ENCODE measurements at places on chromosomes 3 and 15.

DNA sequence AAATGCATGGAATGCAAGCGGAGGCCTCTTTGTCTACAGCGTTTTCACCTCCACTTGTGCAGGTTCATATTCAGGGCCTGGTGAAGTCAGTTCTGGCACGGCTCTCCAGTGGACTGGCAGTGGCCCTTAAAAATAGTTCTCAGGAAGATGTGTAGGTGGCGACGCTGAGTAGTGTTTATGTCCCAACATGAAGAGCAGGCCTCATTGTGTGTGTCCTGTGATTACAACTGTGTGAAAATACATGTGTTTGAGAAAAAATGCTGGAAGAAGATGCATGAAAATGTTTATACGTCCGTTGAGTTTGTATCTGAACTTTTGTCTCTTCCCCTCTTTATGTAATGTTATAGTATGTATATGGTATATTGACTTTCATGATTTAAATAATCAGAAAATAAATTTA is 7.2 kb downstream of the LIPC start:
- DNase-seq, result no peak

DNA sequence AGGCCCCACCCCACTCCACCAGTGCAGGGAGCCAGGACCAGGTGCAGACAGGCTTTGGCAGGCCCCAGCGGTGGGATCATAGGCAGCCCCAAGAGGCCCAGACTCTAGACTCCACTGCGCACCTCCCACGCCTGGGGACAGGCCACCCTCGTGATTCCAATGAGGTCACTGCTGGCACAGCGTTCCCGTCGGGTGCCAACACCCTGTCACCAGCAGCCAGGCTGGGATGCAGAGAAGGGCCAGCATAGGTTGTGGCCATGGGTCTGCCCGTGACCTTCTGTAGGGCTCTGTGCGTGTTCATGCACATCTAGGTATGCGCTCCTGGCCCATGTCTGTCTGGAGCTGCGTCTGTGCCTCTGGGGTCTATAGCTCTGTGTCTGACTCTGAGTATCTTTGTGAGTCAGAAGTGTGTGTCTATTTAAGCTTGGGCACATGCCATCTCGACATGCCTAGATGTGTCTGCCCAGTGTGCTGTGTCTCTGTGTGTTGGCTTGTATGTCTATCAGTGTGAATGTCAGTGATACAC is 13.0 kb downstream of the VIPR1 start:
- DNase-seq, result no peak

DNA sequence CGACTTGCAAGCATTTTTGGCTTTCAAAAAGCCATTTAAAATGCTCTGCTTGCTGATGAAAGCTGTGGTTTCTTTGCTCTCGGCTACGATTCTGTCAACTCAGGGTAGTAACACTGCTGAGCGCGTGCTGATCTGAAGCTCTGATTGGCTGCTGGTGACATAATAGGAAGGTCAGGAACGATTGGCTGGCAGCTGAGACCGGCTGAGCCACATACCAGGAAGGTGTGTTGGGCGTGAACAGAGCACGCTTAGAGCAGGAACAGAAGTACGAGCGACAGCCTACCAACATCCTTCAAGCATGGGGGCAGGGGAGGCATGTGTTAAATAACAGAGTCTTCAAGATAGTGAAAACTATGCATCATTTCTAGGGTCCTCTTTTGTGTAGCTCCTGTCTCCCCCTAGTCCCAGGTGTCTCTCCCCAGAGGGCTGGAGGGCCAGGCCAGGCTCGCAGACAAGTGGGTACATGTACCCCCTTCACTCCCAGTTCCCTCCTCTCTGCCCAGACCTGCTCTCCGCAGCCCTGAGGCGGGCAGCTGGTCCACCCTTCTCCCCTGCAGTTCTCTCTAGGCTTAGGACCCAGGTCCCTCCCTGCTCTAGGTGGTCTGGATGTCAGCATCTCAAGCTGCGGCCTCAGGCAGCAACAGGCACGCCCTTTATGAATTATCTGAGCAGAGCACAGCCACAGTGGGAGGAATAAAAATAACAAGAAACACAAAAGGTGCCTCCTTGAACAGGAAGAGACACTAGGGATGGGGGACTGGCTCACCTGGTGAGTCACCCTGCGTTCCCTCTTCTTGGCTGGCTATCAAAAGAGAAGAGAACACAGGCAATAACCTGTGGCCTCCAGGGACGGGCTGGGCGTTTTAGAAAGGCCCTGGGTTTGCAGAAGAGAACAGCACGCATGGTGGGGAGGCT is 76.0 kb downstream of the TAMM41 start:
- DNase-seq, result peak; percentile 50

GRCh38 chr3:106119614-106120082 is 250.8 kb upstream of the CBLB start:
- DNase-seq, result no peak

- no peak for DNase-seq
Measured at GRCh38 chr3:171640520-171641412, 169.5 kb downstream of the PLD1 start.

GRCh38 chr3:63193647-63194046 is 84.5 kb upstream of the SYNPR start:
- no peak for DNase-seq

DNA sequence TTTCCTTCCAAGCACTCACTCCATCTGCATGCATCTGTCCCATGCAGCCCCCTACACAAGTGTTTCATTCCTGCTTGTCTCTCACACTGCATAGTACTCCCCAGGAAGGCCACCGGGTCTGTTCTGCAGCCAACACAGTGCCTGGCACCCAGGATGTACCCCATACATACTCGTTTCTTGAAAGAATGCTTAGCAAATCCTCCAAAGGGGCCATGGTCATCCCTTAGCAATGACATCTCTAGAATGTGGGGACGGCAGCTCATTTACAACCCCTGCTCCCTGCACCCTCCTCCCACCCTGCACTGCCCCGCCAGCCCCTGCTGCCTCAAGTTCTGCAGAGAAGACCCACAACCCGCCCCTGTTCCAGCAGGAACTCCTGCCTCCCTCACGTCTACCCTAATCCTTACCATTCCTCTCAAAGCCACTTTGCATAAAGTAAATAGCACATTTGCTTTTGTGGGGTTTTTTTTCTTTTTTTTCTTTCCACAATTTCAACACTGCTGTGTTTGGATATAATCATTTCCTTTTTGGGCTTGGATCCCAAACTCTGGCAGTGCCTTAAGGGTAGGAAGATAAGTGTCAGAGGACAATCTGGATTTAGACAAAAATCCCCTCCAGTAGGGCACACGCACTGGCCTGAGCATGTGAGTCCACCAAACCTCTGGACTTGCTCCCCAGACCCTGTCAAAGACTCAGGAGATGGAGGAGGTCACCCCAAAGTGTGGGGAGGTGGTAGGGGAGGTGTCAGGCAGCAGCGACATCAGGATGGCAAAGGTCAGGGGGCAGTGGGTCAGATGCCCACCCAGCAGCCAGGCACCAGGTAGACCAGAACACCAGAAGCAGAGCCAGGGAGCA is 68.4 kb downstream of the MEGF11 start:
- no peak for DNase-seq

DNA sequence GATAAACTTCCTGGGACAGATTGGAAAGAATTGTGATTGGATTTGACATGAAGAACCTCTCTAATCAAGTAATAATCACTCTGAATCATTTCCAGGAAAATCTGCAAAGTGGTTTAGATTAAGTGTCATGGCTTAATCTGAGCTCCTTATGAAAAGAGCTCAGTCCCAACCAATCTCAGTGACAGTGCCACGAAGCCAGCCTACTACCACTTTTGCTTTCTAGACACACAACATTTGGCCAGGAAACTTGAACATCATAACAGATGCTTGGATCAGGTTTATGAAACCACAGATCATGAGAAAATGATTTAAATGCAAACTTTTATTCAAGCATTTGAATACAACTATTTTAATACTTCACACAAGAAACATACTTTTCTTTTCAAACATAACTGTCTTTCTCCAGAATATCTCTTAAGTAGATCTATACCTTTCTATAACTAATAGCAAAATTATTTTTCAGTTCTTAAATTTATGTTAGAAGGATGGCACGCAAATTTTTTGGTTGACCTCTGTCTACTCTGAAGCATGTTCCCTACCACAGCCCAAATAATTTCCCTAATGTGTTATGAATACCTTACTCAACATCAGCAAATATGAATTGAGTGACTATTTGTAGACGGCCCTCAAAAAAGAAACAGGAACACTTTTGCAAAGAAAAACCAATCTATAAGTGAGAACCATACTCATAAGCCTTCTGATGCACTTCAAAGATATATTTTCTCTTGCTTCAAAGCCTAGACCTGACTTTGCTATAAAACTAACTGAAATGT is 495.0 kb upstream of the ZNF385D start:
- no peak for DNase-seq

- DNase-seq, result no peak
Measured at GRCh38 chr3:125401402-125401801, 26.3 kb upstream of the ZNF148 start.

GRCh38 chr15:101156061-101156460 is 95.8 kb downstream of the CHSY1 start:
- no peak for DNase-seq

DNA sequence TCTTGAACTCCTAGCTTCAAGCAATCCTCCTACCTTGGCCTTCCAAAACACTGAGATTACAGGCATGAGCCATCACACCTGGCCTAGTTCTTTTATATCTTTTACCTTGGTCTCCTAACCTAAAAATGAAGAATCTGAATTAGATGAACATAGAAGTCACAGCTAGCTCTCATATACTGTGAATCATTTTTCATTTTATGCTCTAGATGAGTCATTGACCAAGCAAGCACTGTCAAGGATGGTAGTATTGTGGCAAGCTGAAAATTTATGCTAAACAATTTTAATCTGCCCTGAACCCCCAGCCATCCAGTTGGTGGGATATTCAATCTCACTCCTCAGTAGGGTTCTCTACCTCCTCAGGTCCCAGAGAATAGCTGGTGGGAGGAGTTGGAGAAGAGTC is 48.3 kb upstream of the DNAJC13 start:
- DNase-seq, result no peak

- no peak for DNase-seq
Measured at GRCh38 chr3:160210799-160211221, 14.4 kb upstream of the C3orf80 start.

DNA sequence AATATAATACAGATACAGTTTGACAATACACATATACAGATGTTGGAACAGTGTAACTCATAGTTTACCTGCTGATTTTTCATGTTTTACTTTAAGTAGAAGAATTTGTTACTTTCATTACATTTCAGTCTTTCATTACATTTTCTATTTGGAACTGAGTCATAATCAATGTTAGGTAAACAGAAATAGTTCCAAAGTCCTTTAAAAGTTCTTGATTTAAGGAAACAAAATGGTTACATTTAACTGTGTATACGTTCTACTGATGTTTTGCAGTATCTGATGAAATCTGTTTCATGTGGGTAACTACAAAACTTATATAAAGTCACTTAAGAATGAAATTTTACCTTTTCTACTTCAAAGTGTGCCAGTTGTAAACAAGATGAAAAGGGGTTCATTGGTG is 721.2 kb downstream of the NAALADL2 start:
- no peak for DNase-seq

GRCh38 chr3:53820756-53821580 is 25.3 kb downstream of the CHDH start:
- DNase-seq, result no peak

DNA sequence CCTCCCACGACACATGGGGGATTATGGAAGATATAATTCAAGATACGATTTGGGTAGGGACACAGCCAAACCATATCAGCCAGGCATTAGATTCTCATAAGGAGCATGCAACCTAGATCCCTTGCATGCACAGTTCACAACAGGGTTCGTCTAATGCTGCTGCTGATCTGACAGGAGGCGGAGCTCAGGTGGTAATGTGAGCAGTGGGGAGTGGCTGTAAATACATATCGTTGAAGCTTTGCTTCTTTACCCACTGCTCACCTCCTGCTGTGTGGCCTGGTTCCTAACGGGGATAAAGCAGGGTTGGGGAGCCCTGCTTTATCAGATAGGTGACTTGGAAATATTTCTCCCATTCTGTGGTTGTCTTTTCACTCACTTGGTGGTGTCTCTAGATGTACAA is 14.8 kb downstream of the DOCK3 start:
- no peak for DNase-seq

GRCh38 chr3:67461667-67462142 is 192.7 kb downstream of the SUCLG2 start:
- DNase-seq, result no peak

Measured in stimulated activated CD4-positive, alpha-beta T cell treated with anti-CD3 and anti-CD28 coated beads, Interleukin-1b, Interleukin-23, amount 100 ng/mL, for 4 hours (primary cell).